ENCODE measurements at places on chromosomes 6 and 20.
A peak's percentile ranks its signal among the peaks of the same experiment; 100 is the strongest.

GRCh38 chr20:57458400-57459160, 66.4 kb downstream of the CTCFL start:
- DNase-seq, result no peak

DNA sequence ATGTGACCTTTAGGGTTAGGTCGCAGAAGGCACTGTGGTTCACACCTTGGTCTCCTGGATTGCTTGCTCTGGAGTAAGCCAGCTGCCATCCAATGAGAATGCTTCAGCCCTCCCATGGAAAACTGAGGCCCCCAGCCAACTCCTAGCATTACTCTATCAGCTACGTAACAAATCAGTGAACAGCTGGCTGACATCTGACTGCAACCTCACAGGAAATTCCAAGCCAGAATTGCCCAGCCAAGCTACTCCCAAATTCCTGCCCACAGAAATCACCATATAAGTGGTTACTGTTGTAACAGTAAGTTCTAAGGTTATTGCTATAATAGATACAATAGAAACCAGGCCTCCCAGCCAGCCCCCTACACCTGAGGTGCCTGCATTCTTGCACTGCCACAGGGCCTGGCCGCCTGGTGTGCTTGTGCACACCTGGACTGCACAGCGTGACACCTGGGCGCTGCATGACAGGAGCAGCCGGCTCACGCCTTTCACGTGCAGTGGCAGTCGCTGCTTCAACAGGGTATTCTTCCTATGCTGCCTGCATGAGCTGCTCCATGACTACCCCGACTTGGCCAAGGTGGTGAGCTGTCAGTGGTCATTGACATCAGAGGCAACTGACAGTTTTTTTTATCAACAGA, 429.7 kb upstream of the RUNX2 start:
- peak; percentile 23 for DNase-seq

DNA sequence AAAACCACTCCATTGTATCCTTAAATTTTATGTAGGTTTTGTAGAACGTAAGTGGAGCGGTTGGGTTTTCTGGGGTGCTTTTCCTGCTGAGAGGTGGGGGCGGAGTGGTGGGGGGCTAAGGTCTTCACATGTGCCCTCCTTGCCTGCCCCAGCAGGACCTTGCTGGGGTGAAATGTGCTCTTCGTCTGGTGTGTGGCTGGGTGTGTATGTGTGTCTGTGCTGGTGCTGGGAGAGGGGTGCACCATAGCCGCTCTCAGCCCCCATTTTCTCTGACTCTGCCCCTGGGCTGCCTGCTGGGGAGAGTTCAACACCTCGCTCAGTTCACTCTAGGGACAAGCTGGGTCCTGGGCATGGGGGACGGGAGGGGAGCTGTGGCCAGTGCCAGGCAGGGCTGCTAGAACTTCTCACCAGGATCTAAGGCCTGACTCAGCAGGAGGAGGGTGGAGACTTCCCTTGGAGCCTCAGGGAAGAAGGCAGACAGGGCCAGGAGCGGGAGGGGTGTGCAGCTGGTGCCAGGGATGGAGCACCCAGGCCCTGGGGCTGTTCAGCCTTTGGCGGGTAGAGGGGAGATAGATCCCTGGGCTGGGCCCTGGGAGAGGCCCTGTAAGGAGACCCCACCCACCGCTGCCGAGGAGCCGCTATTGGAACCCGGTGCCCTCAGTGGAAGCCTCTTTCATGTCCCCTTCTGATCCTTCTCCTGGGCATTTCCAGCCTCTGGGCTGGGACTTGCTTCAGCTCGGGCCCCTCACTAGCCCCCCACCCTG, 4.8 kb downstream of the SOX18 start:
- DNase-seq, result peak; percentile 71

GRCh38 chr6:41688256-41688965, 47.0 kb downstream of the TFEB start:
- no peak for DNase-seq

GRCh38 chr6:138300469-138300868, 77.2 kb upstream of the SMIM28 start:
- no peak for DNase-seq

DNA sequence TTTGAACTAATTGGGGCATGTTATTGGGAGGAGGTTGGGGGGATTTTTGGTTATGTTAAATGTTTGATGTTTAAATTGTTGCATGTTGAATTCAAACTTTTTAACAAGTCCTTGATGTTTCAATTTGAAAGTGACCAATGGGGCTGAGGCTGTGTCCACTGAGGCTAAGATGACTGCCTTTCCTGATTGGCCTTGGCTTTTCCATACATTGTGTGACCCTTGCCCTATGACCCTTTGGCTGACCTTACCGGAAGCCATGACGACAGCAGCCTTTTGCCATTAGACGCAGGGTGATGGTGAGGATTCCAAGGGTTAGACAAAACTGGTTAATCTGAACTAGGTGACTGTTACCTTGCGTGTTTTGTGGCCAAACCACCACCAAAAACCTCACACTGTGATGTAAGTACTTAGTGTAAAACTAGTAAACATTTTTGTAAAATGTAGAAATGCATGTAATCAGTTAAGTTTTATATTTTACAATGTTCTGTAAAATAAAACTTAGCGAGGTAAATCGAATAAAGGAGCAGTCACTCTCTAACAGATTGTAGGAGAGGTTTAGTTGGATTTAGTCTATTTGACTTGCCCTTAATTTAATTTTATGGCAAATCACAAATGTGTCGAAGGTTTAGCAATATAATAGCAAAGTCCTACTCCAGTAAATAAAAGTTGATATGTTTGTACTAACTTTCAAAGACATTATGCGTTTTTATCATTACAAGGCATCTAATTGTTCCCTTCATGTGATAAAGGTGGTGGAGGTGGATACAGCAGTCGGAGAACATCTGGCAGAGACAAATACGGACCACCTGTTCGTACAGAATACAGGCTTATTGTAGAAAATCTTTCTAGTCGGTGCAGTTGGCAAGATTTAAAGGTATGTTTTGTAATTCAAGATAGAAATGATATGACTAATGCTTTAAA, 1.6 kb downstream of the SRSF6 start:
- no peak for DNase-seq

- no peak for DNase-seq
Observed at GRCh38 chr20:47278907-47279348, 77.6 kb downstream of the ZMYND8 start.

DNA sequence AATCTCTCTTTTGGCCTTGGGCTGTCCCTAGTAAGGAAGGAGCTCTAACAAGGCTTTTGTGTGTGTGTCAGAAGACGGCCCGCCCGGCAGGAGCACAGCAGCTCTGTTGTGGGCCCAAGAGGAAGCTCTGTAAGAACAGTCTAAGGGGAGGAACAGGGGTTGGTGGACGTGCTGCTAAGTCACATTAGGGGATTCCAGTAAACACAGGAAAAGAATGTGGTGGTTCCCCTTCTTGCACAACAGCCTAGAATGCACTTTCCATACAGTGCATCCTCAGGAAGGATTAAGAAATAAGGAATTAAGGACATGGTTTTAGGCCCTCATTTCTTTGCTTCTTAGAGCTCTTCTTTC, 114.5 kb downstream of the RNF144B start:
- DNase-seq, result peak; percentile 24

GRCh38 chr20:50374541-50375078, 135.6 kb upstream of the PTPN1 start:
- DNase-seq, result no peak
